Hematopoietic multipotent progenitor cell treated with erythropoietin and hydrocortisone succinate and interleukin-3 and kit ligand, for 4 days (in vitro differentiated cells): ENCODE measurements at places on chromosomes 11 and 22.

GRCh38 chr22:29346659-29347058 lies 31.2 kb upstream of the RASL10A start:
- no peak for DNase-seq

- DNase-seq, result peak; percentile 64
These were observed 3.8 kb upstream of the RNF141 start for GRCh38 chr11:10544491-10545465.

DNA sequence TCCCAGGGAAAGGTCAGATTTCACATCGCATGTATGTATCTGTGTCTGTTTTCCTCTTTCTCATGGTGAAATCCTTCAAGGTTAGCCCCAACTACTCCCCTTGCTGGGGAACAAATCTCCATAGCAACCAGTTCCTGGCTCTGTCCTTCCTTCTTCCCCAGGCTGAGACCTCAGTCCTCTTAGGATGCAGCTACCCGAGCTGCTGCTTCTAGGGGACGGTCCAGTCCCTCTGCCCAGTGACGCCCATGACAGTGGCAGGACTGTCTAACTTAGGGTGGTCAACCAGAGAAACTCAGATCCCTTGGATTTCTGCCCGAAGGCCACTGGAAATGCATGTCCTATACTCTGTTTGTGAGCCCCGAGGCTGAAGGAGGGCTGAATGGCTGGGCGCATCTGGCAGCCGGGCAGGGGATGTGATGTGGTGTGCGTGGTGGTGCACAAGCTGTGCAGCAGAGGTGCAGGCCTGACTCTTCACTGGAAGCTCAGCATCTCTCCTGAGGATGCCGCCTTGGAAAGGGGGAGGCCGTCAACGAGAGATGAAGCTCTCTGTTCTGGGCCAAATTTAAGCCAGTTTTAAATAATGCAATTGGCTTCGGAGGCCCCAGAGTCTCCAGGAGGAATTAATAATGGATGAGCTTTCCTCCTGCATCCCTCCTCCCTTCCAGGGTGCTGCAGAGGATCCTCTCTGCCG lies 118.7 kb upstream of the B3GAT1 start:
- DNase-seq, result no peak

- DNase-seq, result no peak
These were observed 500.5 kb downstream of the FAM181B start for GRCh38 chr11:82233201-82233600.

- no peak for DNase-seq
These were observed 260.7 kb downstream of the MN1 start for GRCh38 chr22:27540656-27541396.

- no peak for DNase-seq
These were observed 726.7 kb downstream of the METTL15 start for GRCh38 chr11:28834877-28835276.

- no peak for DNase-seq
These were observed 10.2 kb downstream of the ADAMTS8 start for GRCh38 chr11:130418210-130418609.

DNA sequence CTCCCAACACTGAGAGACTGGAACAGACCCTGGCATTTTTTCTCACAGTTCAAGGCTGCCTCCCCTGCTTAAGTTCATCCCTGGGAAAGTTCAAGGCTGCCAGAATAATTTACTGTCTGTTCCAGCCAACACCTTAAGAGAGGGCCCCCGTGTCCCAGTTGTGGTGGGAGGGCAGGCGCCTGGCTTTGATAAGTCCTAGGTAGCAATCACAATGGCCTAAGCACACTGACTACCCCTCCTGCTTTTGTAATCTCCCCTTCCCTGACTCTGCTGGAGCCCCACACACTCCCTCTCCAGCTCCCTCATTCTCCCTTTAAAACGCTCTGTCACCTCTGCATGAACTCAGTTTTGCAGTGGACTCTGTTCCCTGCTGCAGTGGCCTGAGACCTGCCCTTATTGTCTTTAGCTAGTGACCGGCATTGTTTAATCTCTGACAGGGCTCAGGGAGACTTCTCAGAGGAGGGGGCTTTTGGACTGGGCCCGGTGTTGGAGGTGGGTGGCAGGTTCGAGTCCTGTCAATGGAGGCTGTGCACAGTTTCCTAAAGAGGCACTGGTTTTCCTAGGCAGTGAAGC lies 507.2 kb downstream of the TBC1D22A start:
- no peak for DNase-seq

GRCh38 chr11:44110231-44110679 lies 14.8 kb downstream of the EXT2 start:
- DNase-seq, result peak; percentile 81

GRCh38 chr11:107848345-107848744 lies 10.2 kb downstream of the SLC35F2 start:
- DNase-seq, result no peak

DNA sequence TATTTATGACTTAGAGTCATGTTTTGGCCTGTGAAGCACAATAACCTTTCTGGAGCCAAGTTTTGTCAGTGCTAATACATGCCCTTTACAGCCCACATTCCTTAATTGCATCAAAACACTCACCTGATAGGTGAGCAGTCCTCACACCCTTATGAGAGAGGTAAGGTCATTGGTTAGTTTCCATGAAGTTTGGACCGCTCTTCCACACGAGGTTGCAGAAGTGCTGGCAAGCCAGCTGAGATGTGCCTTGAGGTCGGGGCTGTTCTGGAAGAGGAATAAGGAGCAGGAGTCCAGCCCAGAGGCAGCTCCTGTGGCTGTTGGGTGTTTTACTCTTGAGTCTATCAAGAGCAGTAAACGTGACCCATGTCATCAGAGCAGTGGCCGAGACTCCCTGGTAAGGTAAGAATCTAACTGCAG lies 76.3 kb downstream of the CYB5R2 start:
- DNase-seq, result no peak

- no peak for DNase-seq
These were observed 151.6 kb upstream of the MTMR2 start for GRCh38 chr11:96075532-96075959.

GRCh38 chr11:117936973-117937372 lies 7.8 kb upstream of the TMPRSS13 start:
- DNase-seq, result no peak

- DNase-seq, result no peak
These were observed 247.5 kb downstream of the GRIK4 start for GRCh38 chr11:120759046-120759445.

GRCh38 chr22:36933629-36934417 lies 20.4 kb downstream of the CSF2RB start:
- no peak for DNase-seq

- peak; percentile 70 for DNase-seq
These were observed at the start of gene FAM83F for GRCh38 chr22:39994566-39995392. FAM83F (plus strand) TSS chr22:39994954; CDS start chr22:39995043, 89 bp downstream.

DNA sequence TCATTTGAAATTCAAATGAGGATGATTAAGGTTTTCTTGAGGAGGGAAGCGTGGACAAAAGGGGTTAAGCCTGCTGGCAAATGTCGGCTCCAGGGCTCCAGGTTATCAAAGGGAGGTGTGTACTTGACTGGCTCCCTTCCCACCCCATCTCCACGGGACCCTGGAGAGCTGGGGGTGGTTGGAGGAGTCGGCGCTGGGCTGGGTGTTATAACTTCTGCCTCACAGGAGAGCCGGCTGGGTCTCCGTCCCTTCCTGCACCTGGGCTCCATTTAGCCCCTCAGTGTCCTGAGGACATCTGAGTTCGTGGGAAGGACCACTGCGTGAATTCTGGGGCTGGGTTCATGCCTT lies 15.6 kb downstream of the POU2F3 start:
- no peak for DNase-seq

DNA sequence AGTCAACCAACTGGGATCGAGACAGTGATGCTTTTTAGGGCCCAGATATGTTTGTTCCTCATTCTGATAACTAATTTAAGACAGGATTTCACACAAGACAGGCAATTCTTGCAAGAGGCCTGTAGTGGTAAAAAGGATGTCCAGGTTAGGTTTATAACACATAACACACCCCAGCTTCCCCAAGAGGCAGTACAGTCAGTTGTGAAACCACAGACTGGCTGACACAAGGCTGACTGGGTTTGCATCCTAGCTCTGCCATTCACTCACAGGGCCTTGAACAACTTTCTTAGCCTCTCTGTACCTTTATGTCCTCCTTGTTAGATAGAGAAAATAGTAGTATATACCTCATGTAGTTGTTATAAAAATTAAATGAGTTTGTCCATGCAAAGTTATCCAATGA lies 55.0 kb upstream of the PTH start:
- no peak for DNase-seq

DNA sequence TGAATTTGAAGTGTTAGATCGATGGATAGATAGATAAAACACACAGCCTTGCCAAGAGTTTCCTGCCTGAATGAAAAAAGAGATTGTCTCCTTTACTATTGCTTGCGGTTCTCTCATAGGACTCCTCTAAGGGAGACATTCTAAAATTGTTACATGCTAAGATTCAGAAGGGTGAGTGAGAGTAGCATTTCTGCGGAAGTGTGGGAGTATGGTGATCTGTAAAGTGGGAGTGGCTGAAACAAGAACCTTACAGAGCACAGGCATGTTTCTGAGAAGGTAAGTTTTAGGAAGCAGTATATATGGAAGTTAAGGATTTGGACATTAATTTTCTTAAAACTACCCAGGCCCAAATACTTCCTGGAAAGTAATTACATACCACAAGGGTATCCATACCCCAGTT lies 139.6 kb downstream of the TRIM44 start:
- no peak for DNase-seq

GRCh38 chr11:61701242-61701886 lies 21.2 kb downstream of the DAGLA start:
- DNase-seq, result peak; percentile 67

DNA sequence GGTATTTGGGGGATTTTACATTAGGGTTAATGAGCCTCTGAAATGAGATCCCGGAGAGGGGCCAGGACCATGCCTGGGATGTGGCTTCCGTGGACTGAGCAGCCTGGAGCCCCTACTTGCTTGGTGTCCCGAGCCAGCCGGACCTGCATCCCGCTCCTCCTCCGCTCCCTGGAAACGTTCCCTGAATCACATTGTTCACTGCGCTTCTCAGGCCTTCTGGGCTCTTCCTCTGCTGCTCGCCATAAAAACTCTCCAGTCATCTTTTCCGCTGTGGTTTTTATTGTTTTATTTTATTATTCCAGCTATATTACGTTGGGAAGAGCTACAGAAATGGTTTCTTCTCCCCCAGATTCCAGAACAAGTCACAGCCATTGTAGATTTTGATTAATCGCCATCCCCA lies 13.3 kb upstream of the KCNQ1OT1 start:
- no peak for DNase-seq

DNA sequence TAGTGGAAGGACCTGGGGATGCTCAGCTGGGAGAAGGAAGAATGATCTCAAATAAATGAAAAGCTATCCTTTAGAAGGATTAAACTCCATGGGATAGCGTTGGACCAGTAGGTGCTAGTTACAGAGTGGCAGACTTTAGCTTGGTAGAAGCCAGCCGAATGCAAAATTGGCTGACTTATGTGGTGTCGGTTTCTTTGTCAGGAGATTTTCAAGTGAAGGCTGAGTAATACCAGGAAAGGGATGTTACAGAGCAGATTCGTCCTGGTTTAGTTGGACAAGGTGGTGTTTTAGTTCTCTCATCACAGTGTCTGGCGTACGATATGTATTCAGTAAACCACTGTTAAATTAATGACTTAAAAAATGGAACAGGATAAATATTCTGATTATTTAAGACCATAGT lies 26.0 kb downstream of the FDX1 start:
- DNase-seq, result no peak

- DNase-seq, result no peak
These were observed 1.0 kb upstream of the CCKBR start for GRCh38 chr11:6258571-6259081.

DNA sequence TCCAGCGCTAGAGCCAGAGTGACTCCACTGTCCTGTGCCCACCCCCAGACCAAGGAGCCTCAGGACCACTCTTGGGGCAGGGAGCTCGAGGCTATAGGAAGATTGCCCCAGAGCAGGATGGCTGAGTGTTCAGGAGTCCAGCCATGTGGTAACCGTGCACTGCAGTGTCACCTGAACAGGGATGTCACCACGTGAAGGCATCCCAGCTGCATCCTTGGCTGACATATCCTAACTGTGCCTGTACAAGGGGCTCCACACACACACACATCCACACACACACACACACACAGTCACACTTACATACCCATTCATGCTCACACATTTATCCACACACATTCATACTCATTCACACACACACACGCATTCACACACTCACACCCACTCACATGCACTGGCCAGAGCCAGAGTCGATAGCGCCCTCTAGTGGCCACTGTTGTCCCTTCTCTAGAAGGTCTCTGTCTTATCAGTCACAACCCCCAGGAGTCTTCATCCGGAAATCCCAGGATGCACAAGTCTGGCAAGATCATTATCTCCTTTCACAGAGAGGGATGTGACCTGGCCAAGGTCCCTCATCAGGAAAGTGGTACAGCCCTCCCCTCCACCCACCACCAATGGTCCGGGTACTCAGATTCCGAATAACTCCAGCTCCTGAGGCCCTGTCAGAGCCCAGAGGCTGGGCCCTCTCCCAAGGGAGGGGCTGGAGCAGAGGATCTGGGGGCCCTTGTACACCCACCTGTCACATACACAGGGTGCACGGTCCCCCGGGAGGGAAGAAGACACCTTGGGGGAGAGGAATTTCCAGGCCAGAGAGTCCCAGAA lies 55.1 kb downstream of the IGLL5 start:
- DNase-seq, result peak; percentile 86

- DNase-seq, result peak; percentile 84
These were observed 344.4 kb downstream of the CTTN start for GRCh38 chr11:70742553-70743291.

DNA sequence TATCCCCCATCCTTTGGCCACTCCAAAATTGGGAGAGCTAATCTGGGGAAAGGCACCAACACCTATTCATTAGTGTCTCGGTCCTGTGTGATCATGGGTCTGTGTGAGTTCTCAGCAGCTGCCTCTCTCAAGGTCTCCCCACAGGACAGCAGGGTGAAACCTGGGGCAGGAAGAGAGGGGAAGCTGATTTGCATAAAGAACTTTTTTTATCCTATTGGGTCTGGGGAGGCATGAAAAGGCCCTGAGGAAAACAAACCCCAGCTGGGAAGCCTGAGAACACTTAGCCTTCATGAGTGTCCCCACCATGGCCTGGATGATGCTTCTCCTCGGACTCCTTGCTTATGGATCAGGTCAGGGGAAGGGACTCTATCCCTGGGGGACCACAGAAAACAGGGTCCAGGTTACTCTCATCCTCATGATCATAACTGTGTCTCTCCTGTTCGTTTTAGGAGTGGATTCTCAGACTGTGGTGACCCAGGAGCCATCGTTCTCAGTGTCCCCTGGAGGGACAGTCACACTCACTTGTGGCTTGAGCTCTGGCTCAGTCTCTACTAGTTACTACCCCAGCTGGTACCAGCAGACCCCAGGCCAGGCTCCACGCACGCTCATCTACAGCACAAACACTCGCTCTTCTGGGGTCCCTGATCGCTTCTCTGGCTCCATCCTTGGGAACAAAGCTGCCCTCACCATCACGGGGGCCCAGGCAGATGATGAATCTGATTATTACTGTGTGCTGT lies 116.0 kb upstream of the TOP3B start:
- DNase-seq, result no peak
